Activated CD4-positive, alpha-beta T cell treated with anti-CD3 and anti-CD28 coated beads, Interleukin-2, amount 10 ng/mL, durations not matched to agents 24 days and 14 days (primary cell): ENCODE measurements at places on chromosomes 12 and 14. TPM values are rescaled to one million over a fixed set of nuclear protein-coding genes. Genes with fewer than 3 reads are reported as not detected.

ADAMTS20 gene
- not detected in 2 replicates for total RNA-seq

DNA sequence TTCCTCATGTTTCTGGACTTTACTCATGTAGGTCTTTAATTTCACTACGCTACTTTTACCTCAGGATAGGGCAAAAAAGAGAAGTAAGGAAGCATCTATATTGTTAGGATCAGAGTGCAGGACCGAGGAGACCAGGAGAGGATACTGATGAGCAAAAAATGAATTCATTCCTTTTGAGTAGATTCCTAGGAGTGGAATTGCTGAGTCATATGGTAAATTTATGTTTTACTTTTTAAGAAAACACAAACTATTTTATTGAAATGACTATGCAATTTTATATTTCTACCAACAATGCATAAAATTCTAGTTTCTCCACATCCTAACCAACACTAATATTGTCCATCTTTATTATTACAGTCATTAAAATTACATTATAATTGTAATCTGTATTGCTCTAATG, 50.8 kb upstream of the GARIN6 start:
- H3K4me3 ChIP-seq = no peak overlapping the region
- H3K27me3 ChIP-seq = no peaks in the 10 kb centered on the region
- H3K36me3 ChIP-seq = no peaks in the 10 kb centered on the region

- no peak overlapping the region for H3K4me3 ChIP-seq
- no peaks in the 10 kb centered on the region for H3K4me1 ChIP-seq
- DNase-seq = no peak
- no peaks in the 10 kb centered on the region for H3K27me3 ChIP-seq
- no peak overlapping the region for H3K27ac ChIP-seq
Measured at GRCh38 chr12:12985817-12986408, 14.2 kb downstream of the HEBP1 start.

DNA sequence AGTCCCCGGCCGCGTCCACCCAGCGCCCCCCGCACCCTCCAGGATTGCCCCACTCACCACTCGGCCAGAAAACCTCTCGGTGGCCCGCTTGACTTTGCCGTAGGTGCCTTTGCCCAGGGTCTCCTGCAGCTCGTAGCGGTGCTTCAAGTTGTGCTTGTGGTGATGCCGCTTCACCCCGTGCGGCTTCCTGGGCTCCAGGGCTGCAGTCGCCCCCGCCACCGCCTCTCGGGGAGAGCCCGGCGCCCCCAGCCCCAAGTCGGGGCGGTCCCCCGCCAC, 459 bp downstream of the NUAK1 start:
- H3K36me3 ChIP-seq = no peaks in the 10 kb centered on the region
- H3K4me3 ChIP-seq = peak overlapping the region; percentile 48
- H3K27me3 ChIP-seq = peaks cover 62% of the 10 kb centered on the region
- H3K27ac ChIP-seq = no peak overlapping the region

DNA sequence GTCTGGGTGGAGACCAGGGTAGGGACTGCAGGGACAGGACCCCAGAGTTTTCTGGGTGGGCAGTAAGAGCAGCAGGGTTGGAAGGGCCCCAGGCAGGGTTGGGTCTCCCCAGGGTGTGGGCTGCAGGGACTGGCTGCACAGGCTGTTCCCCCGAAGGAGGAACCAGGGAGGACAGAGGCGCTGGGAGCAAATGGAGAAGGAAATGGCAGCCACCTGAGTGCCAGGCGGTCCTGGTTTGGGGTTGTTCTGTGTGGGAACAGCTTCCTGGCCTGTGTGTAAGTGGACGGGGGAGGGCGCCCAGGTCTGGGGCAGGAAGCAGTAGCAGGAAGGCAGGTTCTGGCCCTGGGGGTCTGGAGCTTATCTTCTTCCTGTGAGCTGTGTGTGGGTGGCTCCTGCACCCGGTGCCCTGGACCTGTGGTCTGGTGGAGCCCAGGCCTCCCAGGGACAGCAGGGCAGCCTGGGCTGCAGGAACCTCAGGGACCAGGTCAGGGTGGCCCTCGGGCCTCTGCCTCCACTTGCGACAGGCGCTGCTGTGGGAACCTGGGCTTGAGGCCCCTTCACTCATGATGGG, 372.8 kb downstream of the TMEM121 start:
- H3K27ac ChIP-seq = no peak overlapping the region
- peaks cover 38% of the 10 kb centered on the region for H3K27me3 ChIP-seq
- no peak for DNase-seq
